Left lung (tissue), 14 donors: ENCODE measurements at places on chromosomes 6 and 20. TPM values are rescaled to one million over a fixed set of nuclear protein-coding genes. Genes with fewer than 3 reads are reported as not detected.

DNA sequence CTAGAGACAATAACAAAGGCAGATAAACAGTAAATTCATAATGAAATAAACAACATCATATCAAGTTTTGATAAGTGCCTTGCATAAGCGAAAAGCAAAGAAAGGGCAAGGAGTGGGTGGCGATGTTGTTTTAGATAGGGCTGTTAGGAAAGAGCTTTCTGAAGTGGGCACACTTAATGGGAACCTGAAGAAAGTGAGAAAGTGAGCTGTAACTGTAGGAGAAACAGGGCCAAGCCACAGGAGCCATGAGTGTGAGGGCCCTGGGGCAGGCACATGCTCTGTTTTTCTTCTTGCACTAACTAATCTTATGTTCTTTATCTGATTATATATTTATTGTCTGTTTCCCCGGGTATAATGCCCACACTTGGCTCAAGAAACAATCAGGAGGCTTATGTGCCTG is 193.4 kb upstream of the SUPT3H start:
- no peak overlapping the region for H3K4me3 ChIP-seq
- no peaks in the 10 kb centered on the region for H3K27me3 ChIP-seq
- H3K27ac ChIP-seq: peak overlapping the region; percentile 6
- DNase-seq: no peak

DNA sequence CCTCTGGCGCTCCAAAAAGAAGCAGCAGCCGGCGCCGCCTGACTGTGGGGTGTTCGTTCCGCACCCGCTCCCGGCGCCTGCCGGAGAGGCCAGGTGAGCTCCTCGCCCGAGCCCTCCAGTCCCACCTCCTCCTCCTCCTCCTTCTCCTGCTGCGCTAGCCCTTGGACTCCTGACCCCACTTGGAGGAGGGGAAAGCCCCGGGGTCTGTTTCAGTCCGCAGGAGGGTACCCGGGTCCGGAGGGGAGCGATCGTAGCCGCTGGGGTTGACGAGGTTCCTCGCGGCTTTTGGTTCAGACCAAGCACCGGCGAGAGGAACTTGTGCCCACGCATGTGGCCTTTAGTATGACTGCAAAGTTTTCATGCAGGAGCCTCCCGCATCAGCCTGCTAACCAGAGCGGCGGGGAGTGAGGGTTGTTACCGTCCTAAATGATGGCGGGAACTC is 493 bp downstream of the CRYBG1 start:
- peaks cover 80% of the 10 kb centered on the region for H3K27me3 ChIP-seq
- H3K4me3 ChIP-seq: peak overlapping the region; percentile 42
- no peaks in the 10 kb centered on the region for H3K36me3 ChIP-seq

- no peaks in the 10 kb centered on the region for H3K27me3 ChIP-seq
- peaks cover 28% of the 10 kb centered on the region for H3K4me1 ChIP-seq
- no peak overlapping the region for H3K27ac ChIP-seq
- no peaks in the 10 kb centered on the region for H3K36me3 ChIP-seq
Measured at GRCh38 chr6:12941422-12941821, 224.9 kb downstream of the PHACTR1 start.

DNA sequence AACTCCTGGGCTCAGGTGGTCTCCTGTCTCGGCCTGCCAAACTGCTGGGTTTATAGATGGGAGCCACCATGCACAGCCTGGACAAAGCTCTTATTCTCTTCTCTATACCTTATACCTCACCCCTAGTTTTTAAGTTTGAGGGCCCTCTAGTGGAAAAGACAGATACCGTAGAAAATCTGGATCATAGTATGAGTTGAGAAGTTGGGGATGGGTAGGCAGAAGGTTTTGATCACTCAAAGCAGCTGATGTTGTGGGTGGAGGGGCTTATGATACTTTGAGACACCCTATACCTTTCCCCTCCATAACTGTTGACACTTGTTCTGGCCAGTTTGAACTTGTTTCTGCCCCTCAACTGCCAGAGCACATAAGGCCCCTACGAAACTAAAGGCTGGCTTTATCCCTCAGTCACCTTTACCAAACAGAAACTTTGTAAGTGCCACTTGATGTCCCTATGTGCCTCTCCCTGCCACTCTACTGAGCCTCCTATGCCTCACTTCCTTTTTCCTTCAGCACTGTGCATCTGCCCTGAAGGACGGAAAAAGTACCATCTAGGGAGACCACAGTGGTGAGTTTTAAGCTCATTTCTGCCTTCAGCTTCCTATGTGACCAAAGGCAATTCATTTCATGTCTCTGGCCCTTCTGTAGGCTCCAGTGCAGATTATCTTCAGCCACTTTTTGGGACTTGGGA is 28.6 kb downstream of the RALY start:
- H3K27me3 ChIP-seq: no peaks in the 10 kb centered on the region
- DNase-seq: no peak
- H3K27ac ChIP-seq: peak overlapping the region; percentile 52
- peaks cover 80% of the 10 kb centered on the region for H3K4me1 ChIP-seq
- no peaks in the 10 kb centered on the region for H3K36me3 ChIP-seq

GRCh38 chr20:64084685-64085152 is 521 bp upstream of the LKAAEAR1 start:
- H3K27me3 ChIP-seq: peaks cover 21% of the 10 kb centered on the region
- peaks cover 42% of the 10 kb centered on the region for H3K4me1 ChIP-seq
- no peak overlapping the region for H3K27ac ChIP-seq
- H3K4me3 ChIP-seq: no peak overlapping the region
- H3K36me3 ChIP-seq: no peaks in the 10 kb centered on the region
- no peak for DNase-seq

DNA sequence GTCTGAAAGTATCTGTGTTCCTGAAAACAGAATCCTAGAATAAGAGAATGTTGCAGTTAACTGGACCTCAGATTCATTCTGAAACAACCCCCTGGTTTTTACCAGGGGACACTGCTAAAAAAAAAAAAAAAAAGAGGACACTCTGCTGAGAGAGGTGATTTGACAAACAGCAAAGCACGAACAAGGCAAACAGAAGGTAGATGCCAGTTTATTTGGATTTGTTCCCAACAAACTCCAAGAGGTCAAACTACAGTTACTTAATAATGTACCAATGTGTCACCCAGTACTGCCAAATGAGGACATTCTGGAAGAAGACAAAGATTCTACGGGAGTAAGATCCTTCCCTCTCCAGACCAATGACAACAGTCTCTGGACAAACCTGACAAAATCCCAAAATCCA is 40.6 kb upstream of the SLC22A16 start:
- no peaks in the 10 kb centered on the region for H3K27me3 ChIP-seq
- DNase-seq: no peak
- H3K4me1 ChIP-seq: no peaks in the 10 kb centered on the region
- H3K36me3 ChIP-seq: no peaks in the 10 kb centered on the region

GRCh38 chr6:14804785-14805210 is 441.1 kb upstream of the JARID2 start:
- H3K4me3 ChIP-seq: no peak overlapping the region
- peaks cover 5% of the 10 kb centered on the region for H3K4me1 ChIP-seq
- H3K27ac ChIP-seq: no peak overlapping the region
- H3K36me3 ChIP-seq: no peaks in the 10 kb centered on the region
- peak; percentile 59 for DNase-seq

GRCh38 chr6:32803416-32803815 is 13.4 kb downstream of the HLA-DOB start:
- DNase-seq: no peak
- H3K27ac ChIP-seq: no peak overlapping the region
- peaks cover 3% of the 10 kb centered on the region for H3K27me3 ChIP-seq

- no peak overlapping the region for H3K4me3 ChIP-seq
- H3K4me1 ChIP-seq: peaks cover 46% of the 10 kb centered on the region
- no peak for DNase-seq
Measured at GRCh38 chr6:42007286-42008137, 42.8 kb upstream of the TAF8 start.

GRCh38 chr20:13659288-13659687 is 20.6 kb upstream of the TASP1 start:
- H3K27me3 ChIP-seq: no peaks in the 10 kb centered on the region
- no peaks in the 10 kb centered on the region for H3K4me1 ChIP-seq
- no peak overlapping the region for H3K27ac ChIP-seq
- H3K4me3 ChIP-seq: no peak overlapping the region

GRCh38 chr6:142883011-142883410 is 62.0 kb downstream of the HIVEP2 start:
- H3K36me3 ChIP-seq: no peaks in the 10 kb centered on the region
- no peaks in the 10 kb centered on the region for H3K27me3 ChIP-seq
- no peak overlapping the region for H3K4me3 ChIP-seq
- no peak overlapping the region for H3K27ac ChIP-seq
- no peak for DNase-seq

Gene NPBWR2
- total RNA-seq: not detected

Gene CST7
- total RNA-seq: 2.4 TPM
